ENCODE measurements at places on chromosomes 7 and 10.

DNA sequence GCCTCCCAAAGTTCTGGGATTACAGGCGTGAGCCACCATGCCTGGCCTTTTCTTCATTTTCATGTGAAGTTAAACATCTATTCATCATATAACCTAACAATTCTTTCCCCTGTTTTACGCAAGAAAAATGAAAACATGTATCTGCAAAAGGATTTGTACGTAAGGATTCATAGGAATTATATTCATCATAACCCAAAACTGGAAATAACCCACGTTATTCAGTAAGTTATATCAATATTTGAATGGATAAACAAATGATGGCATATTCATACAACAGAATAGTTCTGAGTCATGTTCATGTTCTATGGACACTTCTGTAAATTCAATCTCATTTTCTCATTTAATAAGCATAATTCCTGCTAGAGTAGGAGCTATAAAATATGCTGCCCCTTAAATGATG is 35.2 kb upstream of the CAV2 start:
- DNase-seq: no peak

GRCh38 chr7:133040178-133040577 is 41.7 kb downstream of the CHCHD3 start:
- DNase-seq: no peak

- no peak for DNase-seq
Observed at GRCh38 chr10:122249303-122249850, 21.7 kb upstream of the BTBD16 start.

DNA sequence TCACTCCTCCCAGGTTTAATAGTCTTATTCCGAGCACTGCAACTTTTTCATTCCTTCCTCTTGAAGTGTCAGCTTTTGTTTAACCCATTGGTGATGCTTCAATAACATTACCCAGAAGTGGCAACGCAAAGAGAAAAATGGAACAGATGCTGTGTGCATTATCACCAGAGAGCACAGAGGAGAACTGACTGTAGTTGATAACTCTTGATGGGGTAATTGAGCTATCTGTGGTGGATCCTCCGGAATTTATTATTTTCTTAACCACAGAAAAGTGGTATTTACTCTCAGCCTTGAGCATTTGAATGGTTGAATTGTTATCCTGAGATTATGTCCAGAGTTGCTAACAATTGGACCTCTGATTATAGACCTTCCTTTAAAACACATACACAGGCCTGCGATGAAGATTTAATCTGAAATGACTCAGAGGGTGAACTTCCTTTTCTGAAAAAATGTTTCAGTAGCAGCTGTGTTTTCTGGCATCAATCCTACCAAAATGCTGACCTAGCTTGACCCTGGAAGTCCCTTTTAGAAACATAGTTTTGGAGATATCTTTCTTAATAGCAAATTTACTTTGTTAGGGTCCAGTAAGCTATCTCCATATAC is 1584.4 kb upstream of the LRRTM3 start:
- DNase-seq: no peak

DNA sequence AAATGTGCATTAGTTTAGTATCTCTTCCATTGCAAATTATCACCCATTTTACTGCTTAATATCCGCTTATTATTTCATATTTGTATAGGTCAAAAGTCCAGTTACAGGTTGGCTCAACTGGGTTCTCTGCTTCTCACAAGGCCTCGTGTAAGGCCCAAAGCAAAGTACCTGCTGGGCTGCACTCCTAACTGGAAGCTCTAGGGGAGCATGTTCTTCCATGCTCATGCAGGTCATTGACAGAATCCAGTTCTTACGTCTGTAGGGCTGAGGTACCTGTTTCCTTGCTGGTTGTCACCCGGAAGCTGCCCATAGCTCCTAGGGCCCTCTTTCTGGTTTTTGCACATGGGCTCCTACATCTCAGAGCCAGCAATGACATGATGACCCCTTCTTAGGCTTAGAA is 79.6 kb downstream of the RAPGEF5 start:
- DNase-seq: no peak

GRCh38 chr7:108028111-108028510 is 25.1 kb upstream of the LAMB1 start:
- DNase-seq: no peak

DNA sequence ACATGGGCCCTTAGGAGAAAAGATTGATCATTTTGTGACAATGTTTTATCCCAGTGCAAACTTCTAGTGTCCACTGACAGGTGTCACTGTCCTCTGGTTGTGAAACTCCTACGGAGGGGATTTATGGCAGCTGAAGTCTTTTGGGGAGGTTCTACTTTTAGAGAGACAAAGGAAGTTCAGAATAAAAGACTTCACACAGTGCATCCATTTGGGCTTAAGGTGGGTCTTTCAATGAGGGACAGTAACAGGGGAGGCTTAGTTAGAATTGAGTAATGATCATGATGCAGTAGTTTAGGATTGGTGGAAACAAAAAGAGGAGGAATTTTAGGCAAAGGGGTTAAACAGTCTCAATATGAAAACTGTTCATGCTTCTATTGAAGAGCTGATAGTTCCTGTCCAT is 501.1 kb upstream of the NRP1 start:
- DNase-seq: no peak

DNA sequence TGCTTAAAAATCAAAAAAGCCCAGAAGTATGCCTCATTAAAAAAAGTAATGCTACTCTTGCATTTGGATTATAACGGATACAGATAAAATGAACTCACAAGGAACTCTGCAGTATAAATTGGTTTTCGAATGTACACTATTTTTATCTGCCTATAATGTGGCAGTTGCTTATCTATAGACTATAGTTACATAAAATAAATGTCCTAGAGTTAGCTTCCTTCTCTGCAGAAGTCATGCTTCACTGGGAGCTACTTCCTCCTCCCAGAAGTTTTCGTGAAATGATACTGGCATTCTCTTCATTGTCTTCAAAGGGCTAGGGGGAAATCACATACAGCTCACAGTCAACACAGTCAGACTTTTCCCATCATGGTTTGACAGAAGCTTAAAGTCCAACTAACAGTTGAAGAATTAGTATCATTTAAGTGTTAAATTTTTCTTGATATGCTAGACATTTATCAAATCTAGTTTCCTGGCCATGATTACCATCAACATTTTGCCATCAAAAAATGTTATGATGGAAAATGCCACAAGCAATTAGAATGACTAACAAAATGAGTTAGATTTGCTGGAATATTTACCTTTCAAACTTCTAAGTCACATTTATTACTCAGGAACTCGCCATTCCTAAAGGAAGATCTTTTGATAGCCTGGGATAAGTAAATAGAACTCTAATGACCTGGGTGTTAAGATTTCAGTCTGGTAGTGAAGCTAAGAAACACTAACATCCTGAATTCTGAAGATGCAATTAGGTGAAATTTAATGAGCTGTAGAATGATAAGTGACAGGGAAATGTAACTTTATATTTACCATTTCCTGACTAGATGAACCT is 87.3 kb upstream of the TRIL start:
- DNase-seq: no peak

- DNase-seq: no peak
Observed at GRCh38 chr10:7003831-7004395, 406.9 kb downstream of the SFMBT2 start.

- DNase-seq: no peak
Observed at GRCh38 chr10:9243941-9244411, 1189.5 kb downstream of the GATA3 start.

DNA sequence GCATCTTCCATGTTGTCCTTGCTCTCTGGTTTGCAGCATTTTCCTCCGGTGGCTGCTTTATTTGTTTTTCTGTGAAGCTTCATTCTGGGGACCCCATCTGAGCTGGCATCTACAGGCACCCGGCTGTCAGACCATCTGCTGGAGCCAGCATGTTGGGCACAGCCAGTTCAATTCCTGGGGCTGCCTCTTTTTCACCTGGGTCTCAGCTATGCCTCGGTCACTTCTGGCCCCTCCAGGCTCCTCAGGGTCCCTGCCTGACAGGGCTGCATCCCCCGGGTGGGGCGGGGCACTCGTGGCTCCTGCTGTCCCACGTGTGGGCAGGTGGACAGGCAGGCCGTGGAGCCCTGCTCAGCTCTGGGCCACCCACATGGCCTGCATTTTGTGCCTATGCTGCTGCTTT is 8.1 kb downstream of the SCART1 start:
- DNase-seq: no peak

DNA sequence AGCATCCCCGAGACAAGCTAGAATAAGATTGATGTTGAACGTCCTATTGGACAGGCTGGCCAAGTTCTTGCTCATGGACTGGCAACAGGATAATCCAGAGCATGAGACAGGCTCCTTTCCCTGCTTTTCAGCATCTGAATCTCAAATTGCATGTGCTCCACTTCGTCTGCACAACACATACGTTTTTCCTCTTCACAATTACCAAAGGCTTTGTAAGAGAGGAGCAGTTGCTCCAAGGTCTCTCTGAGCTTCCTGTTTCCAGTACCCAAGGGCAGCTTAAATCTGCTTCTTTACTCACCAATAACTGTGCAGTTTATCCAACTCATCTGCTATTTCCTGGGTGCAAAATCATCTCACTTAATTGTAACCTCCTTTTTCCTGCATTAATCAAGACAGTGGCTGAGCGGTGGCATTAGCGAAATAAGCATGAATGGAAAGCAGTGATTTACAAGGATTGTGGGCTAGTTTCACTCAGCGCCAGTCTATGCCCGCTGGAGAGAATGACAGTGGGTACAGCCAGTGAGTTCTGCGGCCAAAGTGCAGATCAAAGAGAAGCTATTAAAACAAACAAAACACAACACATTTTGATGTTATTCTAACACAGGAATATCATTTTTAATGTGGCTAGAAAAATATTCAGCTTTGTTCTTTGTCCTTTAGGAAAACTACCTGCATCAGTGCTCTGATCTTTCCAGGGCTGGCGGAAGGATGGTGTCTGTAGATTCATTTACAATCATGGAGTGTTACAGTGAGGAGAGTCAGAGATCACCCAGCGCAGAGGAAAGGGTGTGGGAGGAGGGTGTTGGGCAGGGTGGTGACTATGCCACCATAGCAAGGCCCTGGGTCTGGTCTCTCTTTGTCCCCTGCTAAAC is 79.8 kb downstream of the CHN2 start:
- no peak for DNase-seq

- DNase-seq: no peak
Observed at GRCh38 chr10:91528080-91528479, 104.8 kb downstream of the PPP1R3C start.

DNA sequence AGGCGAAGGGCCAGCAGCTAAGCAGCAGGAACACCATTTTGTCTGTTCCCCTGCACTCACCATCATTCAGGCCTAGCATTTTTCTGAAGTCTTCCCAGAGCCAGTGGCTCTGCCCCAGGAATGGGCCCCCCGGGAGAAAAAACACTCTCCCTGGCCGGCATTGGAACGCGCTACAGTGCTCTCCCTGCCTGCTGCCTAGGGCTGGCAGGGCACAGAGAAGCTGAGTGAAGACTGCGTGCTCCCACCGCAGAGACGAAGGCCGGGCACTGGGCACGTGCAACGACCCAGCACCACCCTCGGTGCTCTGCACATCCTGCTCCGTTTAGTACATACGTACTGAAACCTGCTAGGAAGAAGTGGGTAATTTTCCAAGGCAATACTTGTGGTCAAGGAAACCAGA is 34.4 kb downstream of the HSPA12A start:
- no peak for DNase-seq

GRCh38 chr10:54808186-54808935 is 7.3 kb upstream of the PCDH15 start:
- DNase-seq: no peak
